ENCODE measurements at places on chromosomes 3 and 15. TPM values are rescaled to one million over a fixed set of nuclear protein-coding genes. Genes with fewer than 3 reads are reported as not detected.

DNA sequence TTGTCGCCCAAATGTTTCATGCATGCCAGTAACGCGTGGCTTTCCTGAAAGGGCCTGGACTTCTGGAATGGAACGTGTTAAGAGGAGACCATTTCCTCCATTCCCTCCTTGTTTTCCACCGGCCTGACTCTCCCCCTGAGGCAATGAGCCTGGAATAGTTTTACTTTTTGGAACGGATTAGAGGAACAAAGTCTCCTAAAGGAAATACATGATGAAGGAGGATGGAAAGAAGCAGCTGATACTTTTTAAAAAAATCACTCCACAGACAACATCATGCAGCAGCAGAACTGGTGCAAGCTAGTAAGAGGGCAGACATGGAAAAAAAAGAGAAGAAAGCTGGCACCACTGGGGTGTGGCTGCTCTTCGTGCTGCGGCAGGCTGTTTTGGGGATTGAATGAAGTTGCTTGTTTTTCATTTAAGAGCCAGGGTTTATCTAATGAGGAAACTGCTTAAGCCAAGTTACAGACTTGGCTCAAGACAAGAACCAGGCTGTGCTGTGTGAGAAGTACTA is 3.6 kb upstream of the KBTBD12 start:
- peak; percentile 36 for DNase-seq

- no peak for DNase-seq
Measured at GRCh38 chr15:89824607-89824867, 9.9 kb upstream of the ANPEP start.

DNA sequence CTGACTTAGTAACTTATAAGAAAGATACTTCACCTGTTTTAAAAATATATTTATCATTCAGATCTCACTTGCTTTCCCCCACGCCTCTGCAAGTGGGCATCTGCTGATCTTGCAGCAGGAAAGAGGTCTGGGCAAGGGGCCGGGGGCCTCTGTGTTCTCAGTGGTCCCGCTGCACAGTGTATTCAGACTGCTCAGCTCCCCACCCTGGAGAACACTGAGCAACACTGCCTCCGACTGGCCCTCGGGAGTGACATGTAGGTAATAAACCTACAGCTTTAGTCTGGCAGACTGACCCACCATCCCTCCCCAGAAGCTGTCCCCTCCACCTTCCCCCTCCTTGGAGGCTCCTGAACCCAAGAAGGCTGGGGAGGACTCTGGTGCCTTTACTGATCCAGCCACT is 43.8 kb downstream of the GABRB3 start:
- no peak for DNase-seq

DNA sequence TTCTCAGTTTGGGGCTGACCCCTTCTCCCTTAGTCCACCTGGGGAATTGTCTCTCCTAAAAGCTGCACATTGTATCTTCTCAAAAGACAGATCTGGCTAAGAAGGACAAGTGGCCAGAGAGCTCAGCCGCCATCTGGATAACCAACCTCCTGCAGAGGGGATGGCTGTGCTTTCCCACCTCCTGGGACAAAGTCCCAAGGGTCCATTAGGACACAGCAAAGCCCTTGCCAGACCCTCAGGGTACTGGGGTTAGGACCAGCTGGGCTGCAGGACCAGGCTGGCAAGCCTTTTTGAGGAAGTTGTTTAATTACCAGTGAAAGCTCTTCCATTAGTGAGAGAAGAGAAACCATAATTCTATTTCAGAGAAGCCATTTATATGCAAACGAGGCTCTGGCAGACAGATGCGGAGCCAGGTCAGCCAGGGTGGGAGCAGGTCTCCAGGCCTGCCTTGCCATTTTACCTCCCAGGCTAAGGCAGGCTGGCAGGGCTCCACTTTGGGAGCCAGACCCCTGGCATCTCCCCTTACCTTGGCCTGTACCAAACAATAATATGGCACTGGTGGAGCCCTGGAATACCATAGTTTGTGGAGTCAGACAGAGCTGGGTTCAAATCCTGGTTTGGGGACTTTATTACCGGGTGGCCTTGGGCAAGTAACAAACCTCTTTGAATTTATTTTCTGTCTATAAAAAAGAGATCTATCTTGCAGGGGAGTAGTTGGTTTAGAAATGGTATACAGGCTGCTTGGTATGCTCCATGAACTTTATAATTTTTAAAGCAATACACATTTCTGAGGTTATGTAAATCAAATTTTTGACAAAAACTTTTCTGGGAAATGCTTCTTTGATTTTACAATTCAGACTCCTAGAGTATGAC is 17.9 kb downstream of the SHF start:
- DNase-seq = no peak

CCR8 gene
- total RNA-seq = not detected

- no peak for DNase-seq
Measured at GRCh38 chr15:61337541-61337940, 108.4 kb upstream of the RORA start.

DNA sequence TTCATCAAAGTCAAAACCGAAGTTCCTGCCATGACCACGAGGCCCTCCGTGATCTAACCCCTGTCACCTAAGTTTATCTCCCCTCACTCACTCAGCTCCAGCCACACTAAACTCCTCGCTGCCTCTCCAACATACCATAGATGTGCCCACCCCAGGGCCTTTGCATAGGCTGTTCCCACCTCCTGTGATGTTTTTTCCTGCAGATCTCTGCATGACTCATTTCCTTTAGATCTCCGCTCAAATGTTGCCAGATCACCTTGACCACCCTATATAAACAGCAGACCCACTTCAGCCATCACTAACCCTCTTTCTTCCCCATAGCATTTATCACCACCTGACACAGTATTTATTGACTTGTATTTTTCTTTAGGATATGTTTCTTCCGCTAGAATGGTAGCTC is 58.5 kb downstream of the HRH1 start:
- DNase-seq = no peak

WDR72 gene
- 4.4 TPM for total RNA-seq

GRCh38 chr3:128353361-128353965 is 113.2 kb downstream of the DNAJB8 start:
- no peak for DNase-seq

- peak; percentile 50 for DNase-seq
Measured at GRCh38 chr15:43792761-43793476, 799 bp downstream of the SERF2 start.

ZDHHC19 gene
- total RNA-seq = 0.24 TPM

LINGO1 gene
- 0.56 TPM for total RNA-seq

GRCh38 chr3:194132465-194133286 is 3.3 kb upstream of the HES1 start:
- DNase-seq = no peak

- DNase-seq = no peak
Measured at GRCh38 chr3:89402051-89402450, 294.6 kb downstream of the EPHA3 start.

GRCh38 chr3:53899750-53900149 is 8.1 kb upstream of the SELENOK start:
- DNase-seq = no peak

PATL2 gene
- total RNA-seq = 1.2 TPM

ZCWPW2 gene
- 2.1 TPM for total RNA-seq

DNA sequence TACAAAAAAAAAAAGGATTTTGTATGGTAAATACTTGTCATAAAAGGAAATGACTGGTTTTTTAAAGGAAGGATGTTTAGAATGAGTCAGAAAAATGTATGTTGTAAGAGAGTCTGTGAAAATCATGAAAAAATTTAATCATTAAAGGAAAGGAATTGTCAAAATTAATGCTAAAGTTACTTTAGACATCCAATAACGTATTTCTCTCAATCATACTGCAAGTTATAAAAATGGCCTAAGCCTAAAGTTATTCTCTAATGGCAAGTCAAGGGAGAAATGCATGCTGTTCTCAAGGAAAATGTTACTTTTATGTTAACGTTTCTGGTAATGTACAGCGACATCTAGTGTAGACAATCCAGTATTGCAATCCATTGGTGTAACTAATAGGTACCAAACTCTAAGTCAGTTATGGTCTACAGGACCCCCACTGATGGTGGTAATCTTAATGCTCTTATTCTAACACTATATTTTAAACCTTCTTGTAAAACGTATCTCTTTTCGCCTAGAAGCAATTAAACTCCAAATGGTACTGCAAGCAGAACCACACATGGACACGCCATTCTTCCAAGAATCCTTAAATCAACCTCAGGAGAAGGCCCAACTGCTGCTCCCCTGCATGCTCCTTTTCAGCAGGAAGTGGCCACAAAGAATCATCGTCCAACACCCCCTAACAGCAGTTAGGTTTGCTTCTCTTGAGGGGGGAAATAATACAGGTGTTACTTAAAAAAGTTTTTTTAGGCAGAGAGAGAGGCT is 35.2 kb downstream of the NCEH1 start:
- DNase-seq = no peak

DNA sequence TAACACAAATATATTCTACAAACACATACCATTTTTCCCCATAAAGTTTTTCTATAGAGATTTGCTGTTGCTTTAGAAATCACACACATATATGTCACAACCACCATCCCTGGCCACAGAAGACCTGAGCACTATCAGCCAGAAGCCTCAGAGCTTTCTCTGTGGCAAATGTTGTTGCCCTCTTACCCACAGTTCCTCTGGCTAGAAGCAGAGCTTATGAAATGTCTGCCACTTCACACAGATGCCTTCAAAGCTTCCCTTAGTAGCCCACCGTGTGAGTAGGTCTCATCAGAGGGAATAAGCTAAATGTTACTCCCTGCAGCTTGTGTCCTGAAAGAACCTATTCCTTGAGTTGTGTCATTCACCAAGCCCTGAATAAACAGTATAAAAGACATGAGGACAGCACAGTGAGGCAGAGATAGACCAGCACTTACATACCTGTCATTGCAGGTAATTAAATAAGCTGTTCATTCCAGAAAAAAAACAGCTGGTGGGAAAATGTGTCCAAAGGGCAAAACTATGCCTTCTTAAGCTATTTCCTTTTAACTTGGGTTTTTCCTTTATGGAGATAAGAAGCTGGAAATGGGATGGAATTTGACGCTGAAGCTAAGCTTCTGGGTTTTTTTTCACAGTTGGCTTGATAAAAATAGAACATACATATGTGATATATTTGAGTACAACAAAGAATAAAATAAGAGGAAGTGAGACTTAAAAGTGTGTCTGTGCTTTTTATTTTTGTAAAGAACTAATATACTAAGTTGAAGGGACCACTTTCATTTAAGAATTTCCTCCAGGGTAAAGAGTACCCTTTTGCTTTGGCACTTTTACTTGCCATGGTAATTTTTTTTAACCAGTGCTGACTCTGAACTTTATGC is 391.4 kb downstream of the KCNH8 start:
- DNase-seq = no peak

SLC9A9 gene
- total RNA-seq = 15.5 TPM

GOLGA8N gene
- total RNA-seq = 11.4 TPM

ARGFX gene
- total RNA-seq = not detected

- DNase-seq = peak; percentile 23
Measured at GRCh38 chr3:12224181-12225147, 64.4 kb upstream of the PPARG start.

- no peak for DNase-seq
Measured at GRCh38 chr3:176514297-176514696, 683.0 kb downstream of the TBL1XR1 start.

- DNase-seq = no peak
Measured at GRCh38 chr15:85408270-85408746, 27.9 kb downstream of the AKAP13 start.

DNA sequence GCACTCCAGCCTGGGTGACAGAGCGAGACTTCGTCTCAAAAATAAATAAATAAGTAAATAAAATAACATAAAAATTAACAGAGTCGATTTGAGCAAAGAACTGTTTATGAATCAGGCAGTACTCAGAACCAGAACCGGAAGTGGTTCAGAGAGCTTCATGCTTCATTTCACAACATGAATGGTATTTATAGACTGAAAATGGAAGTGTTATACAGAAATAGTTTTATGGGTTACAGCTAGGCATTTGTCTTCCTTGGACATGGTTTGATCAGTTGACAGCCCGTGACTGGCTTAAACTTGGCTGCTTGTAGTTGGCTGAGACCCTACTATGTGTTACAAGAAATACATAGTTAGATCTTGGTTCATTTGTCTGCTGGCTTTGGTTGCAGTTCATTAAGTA is 216.0 kb upstream of the MCTP2 start:
- no peak for DNase-seq

GRCh38 chr3:41915353-41915752 is 46.5 kb downstream of the ULK4 start:
- no peak for DNase-seq

DNA sequence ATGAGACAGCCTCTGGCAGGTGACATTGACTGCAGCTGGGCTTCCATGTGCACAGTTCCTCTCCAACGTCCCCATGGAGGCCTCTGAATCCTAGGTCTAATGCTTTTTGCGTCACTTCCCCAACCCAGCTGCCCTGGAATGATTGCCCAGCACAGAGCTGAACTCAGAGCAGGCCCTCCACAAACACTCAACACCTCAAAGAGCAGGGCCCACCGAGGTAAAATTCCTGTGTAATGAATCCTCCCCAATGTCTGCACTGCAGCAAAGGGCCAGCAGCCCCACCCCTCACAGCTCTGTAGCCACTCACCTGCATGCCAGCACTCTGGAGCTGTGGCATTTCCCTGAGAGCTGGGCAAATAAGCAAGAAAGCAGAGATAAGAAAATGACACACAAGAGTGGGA is 42.6 kb upstream of the DUSP7 start:
- DNase-seq = no peak

- DNase-seq = no peak
Measured at GRCh38 chr3:31725976-31726375, 193.3 kb downstream of the STT3B start.

RLBP1 gene
- not detected for total RNA-seq

SETMAR gene
- 31.6 TPM for total RNA-seq

GRCh38 chr3:30437171-30437601 is 169.2 kb upstream of the TGFBR2 start:
- DNase-seq = no peak

CAPN3 gene
- 8.0 TPM for total RNA-seq

- no peak for DNase-seq
Measured at GRCh38 chr3:147379651-147380050, 26.7 kb downstream of the ZIC4 start.

DNA sequence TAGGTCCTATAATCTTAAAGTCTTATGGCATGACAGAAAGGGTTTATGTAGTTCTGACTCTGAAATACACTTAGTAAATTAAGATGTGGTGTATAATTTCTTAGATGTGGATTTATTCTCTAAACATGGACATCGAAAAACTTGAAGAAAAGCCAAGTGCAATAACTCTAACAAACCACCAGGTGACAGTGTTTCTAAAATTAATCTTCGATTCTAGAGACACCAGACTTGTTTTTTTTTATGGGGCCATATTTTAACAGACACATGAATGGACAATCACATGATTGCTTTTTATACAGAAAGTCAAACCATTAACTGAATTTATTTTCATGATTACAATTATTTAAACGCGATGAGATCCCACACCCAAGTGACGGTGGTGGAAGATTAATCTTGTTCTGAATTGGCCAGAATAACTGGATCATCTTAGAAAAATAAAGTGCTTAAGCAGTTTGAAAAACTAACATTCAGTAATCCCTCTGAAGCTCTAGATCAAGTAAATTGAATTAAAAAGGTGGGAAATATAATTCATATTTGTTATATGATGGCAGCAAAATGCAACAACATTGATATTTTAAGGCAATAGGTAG is 305.1 kb downstream of the LSAMP start:
- DNase-seq = no peak

CIDEC gene
- total RNA-seq = 3.0 TPM

- no peak for DNase-seq
Measured at GRCh38 chr15:80087104-80087503, 27.6 kb downstream of the ZFAND6 start.

GRCh38 chr3:169475978-169476698 is 187.4 kb downstream of the MECOM start:
- DNase-seq = no peak

HDAC11 gene
- 23.9 TPM for total RNA-seq

GRCh38 chr3:108477511-108478147 is 32.8 kb downstream of the MYH15 start:
- DNase-seq = peak; percentile 29

Data from ovary (tissue), 10 donors.